ENCODE measurements at places on chromosomes 7 and 10.

GRCh38 chr7:2894118-2894940 is 50.2 kb upstream of the GNA12 start:
- DNase-seq = no peak

- no peak for DNase-seq
These were observed 213.6 kb upstream of the FOXK1 start for GRCh38 chr7:4468320-4469102.

- no peak for DNase-seq
These were observed 80.7 kb upstream of the RPA3 start for GRCh38 chr7:7799138-7799537.

GRCh38 chr10:24953675-24954074 is 1.3 kb upstream of the PRTFDC1 start:
- no peak for DNase-seq

DNA sequence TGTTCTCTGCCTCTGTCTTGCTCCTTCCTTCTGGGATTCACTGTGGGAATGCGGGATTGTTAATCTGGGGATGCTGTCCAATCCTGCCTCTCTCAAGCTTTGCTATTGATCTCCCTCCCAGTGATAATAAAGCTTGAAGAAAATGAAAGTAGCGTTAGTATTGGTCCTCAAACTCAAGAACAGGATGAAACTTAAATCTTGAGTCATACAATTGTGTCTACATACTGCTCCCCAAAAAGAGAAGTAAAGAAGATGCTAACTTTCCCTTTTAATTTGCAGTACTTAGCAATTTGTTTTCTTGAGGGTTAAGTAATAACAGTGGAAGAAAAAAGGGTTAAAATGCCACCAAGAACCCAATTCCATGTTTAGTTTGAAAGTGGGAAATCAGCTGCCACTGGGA is 13.6 kb downstream of the CFTR start:
- DNase-seq = no peak

DNA sequence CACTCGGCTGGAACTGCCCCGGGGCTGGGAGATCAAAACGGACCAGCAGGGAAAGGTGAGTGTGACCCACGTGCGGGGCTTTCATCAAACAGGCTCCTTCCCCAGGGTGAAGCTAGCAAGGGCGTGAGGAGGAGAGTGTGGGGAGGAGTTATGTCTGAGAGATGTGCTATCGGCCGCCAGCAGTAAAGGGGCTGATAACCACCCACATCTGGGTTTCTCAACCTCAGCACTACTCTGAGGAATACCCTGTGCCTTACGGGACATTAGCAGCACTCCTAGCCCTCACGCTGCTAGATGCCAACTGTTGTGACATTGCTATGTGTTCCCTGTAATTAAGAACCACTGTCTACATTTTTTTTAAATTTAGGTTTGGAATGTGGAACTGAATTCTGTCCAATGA is 113.9 kb upstream of the STK17A start:
- no peak for DNase-seq

DNA sequence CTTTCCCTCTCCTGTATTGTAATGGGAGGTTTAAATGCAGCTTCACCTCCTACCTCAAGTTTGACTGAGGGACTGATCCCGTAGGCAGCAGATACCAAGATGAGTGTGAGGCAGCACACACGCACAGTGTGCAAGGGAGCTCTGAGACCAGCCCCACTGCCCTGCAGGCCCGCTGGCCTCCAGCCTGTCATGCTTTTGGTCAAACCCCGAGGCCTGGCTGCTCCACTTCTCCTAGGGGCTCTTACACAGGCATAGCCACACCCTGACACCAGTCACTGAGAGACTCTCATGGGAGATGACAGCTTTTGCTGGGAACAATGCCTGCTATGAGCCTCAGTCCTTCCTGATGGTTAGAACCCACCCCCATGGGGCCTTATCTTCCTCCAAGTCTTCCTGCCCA is 27.6 kb downstream of the DRGX start:
- no peak for DNase-seq

GRCh38 chr7:3893151-3893788 is 592.2 kb downstream of the SDK1 start:
- no peak for DNase-seq

DNA sequence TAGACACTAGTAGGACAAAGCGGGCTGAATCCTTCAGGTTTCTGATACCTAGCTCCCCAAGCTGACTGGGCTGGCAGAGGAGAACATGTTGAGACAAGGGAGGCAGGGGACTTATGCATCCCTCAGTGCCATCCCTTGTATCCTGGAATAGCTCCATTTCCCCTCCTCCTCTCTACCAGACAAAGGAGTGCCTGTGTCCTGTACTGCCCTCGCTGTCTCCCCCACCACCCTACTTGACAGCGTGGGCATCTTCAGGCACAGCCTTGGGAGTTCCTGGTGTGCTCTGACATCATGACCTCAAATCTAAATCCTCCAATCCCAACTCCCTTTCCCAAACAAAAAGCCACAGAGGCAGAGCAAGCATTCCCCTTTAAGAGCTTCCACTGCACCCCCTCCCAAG is 9.0 kb downstream of the SFXN3 start:
- no peak for DNase-seq

GRCh38 chr7:79329464-79329863 is 124.0 kb downstream of the MAGI2 start:
- DNase-seq = no peak

- no peak for DNase-seq
These were observed at the start of gene CTTNBP2 for GRCh38 chr7:117873310-117874190. TSS of gene CTTNBP2 (minus strand) at chr7:117873441. CDS start at chr7:117873415, 26 bp downstream.

DNA sequence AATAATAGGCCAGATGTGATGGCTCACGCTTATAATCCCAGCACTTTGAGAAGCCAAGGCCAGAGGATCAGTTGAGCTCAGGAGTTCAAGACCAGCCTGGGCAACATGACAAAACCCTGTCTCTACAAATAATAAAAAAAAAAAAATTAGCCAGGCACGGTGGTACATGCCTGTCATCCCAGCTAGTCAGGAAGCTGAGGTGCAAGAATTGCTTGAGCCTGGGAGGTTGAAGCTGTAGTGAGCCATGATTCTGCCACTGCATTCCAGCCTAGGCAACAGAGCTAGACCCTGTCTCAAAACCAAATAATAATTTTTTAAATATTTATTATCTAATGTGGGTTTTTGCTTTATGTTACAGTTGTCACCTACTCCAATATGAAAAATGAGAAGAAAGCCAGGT is 178.9 kb downstream of the ADK start:
- no peak for DNase-seq

- no peak for DNase-seq
These were observed 22.7 kb upstream of the WASHC2A start for GRCh38 chr10:50044941-50045664.

GRCh38 chr7:95180-95862 is 97.0 kb upstream of the FAM20C start:
- no peak for DNase-seq

GRCh38 chr10:112367516-112367915 is 6.4 kb upstream of the ACSL5 start:
- DNase-seq = no peak

DNA sequence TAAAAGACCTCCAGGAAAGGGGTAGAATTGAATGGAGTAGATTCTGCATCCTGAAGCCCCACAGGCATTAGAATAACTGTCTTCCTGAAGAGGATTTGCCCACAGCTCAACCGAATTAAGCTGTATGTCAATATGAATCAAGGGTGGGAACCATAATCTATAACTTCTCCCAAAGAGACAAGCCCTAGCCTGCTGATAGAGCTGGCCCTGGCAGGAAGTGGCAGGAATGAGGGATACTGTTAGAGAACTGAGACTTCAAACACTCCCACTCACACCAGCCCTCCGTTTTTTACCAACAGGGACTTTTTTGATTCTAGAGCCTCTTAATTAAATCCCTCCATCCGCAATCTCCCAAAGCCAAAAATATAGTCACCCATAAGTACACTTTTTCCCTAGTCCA is 12.2 kb upstream of the DUSP5 start:
- DNase-seq = no peak

- DNase-seq = no peak
These were observed 33.2 kb downstream of the FRMPD2 start for GRCh38 chr10:48241332-48241731.

DNA sequence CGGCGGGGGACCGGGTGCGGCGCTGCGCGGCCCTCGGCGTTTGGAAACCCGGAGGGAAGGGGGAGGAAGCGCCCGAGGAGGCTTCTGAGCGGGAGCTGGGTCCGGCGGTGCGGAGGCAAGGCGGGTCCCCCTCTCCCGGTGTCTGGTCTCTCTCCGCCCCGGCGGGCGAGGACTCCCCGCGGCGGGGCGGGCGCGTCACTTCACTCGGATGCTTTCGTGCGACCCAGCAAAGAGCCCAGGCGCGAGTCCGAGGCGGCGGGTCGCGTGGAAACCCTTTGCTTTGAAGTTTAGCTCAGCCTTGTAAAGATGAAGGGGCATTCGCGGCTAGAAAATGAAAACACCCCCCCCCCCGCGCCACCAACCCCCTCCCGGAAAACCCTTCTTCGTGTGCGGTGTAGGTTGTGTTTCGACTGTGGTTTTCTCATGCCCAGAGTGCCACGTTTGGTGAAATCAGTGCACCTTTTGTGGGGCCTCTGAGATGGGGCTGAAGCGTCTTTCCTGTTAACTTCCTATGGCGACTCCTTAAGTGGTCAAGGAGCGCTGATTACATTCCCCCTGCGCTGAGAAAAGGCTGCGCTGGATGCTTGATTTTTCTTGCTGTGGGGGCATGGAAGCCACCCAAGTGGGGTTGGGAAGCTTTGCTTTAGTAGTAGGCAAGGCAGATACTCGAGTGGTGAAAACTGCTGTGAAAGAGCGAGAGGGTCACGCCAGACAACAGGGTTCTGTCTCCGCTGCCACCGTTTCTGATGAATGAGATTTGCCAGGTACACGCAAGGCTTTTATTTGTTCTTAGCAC is 876 bp downstream of the GNAI1 start:
- peak; percentile 59 for DNase-seq

GRCh38 chr10:110459600-110459999 is 38.1 kb upstream of the DUSP5 start:
- no peak for DNase-seq

GRCh38 chr7:127912901-127913300 is 118.3 kb downstream of the LRRC4 start:
- DNase-seq = no peak

DNA sequence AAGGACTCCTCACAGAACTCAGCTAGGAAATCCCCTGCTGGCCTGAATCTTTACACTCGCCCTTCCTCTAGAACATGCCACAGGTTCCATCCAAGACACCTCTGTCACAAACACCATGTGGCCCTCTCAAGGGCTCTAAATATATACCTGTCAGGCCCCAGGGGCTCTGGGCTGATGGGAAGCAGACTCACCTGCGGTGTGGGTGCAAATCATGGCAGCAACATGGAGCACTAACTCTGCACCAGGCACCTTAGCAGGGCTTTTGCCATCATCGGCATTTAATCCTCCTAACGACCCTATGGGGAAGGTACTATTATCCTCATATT is 17.3 kb downstream of the SH3PXD2A start:
- DNase-seq = no peak

GRCh38 chr7:86904949-86905834 is 154.3 kb downstream of the ELAPOR2 start:
- no peak for DNase-seq

DNA sequence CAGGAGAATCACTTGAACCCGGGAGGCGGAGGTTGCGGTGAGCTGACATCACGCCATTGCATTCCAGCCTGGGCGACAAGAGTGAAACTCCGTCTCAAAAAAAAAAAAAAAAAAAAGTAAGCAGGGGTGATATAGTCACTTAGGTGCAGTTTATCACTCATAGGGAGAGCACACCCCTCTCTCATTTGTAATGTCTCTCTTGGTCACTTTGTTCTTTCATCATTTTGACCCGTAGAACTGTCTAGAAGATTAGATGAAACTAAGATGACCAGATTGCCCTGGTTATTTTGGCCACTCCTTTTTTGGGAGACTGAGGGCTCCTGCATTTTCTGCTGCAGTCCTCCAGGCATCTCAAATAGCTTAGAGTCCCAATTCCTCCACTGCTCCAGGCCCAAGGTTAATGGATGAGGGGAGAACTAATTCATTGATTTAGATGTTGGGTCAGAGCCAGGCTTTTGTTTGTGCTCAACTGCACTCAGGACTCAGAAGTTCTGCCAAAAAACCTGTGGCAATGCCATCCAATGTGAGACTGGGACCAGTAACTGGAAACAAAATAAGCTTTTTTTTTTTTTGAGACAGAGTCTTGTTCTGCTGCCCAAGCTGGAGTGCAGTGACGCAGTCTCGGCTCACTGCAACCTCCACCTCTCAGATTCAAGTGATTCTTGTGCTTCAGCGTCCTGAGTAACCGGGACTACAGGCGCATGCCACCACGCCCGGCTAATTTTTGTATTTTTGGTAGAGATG is 50.0 kb upstream of the CAMK1D start:
- DNase-seq = no peak

- DNase-seq = no peak
These were observed 46.8 kb upstream of the STEAP1B start for GRCh38 chr7:22546769-22547168.

- no peak for DNase-seq
These were observed 25.9 kb upstream of the BICC1 start for GRCh38 chr10:58486821-58487220.

GRCh38 chr10:63553473-63553872 is 32.3 kb downstream of the REEP3 start:
- DNase-seq = no peak

DNA sequence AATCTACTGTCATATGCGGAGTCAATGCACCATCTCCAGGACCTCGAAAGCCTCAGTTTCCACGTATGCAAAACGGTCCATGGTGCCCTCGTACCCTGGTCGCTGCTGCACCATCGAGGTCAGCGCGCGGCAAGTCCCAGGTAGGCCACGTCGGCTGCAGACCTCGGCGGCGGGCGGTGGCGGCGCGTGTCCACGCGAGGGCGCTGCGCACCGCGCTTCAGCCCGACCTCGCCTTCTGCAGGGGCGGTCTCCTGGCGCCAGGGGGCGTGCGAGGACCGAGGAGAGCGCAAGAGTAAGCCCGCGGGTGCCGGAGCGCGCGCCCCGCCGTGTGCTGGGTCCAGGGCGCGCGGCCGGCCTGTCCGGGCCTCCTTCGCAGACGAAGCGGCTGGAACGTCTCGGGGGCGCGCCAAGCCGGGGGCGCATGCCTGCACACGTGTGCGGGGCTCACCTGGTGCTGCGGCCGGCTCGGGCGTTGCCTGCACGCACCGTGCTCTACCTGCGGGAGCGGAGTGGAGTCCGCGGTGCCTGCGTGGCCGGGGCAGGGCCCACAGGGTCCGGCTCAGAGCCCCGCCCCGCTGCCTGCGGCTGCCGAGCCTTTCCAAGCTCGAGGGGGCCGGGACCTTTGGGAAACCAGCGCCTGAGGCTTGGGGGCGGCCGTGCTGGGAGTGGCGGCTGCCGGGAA is 54.0 kb downstream of the GLRX3 start:
- DNase-seq = peak; percentile 84

- no peak for DNase-seq
These were observed 145.2 kb downstream of the GRM3 start for GRCh38 chr7:86788948-86789347.

DNA sequence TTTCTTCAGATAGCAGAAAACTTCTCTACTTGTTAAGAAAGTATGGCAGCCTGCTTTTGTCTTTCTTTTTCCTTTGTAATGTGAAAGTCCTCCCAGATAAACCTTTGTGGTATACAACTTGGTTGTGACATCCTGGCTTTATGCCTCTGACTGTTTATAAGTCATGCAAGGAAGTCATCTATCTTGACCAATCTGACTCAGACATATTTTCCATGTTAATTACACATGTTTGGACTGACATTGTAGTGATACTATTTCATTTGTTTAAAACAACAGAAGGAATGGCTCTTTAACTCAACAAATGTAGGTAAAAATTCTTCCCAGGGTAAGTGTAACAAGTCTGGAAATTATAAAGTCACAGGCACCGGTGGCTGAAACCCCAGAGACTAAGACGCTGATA is 341.6 kb upstream of the MEOX2 start:
- no peak for DNase-seq

- peak; percentile 37 for DNase-seq
These were observed 14.6 kb downstream of the PALS2 start for GRCh38 chr7:24587853-24588252.

- no peak for DNase-seq
These were observed 41.7 kb downstream of the FAS start for GRCh38 chr10:89032141-89032891.

Measured in T-helper 2 cell (primary cell).